ENCODE measurements at places on chromosomes 7 and 10.

DNA sequence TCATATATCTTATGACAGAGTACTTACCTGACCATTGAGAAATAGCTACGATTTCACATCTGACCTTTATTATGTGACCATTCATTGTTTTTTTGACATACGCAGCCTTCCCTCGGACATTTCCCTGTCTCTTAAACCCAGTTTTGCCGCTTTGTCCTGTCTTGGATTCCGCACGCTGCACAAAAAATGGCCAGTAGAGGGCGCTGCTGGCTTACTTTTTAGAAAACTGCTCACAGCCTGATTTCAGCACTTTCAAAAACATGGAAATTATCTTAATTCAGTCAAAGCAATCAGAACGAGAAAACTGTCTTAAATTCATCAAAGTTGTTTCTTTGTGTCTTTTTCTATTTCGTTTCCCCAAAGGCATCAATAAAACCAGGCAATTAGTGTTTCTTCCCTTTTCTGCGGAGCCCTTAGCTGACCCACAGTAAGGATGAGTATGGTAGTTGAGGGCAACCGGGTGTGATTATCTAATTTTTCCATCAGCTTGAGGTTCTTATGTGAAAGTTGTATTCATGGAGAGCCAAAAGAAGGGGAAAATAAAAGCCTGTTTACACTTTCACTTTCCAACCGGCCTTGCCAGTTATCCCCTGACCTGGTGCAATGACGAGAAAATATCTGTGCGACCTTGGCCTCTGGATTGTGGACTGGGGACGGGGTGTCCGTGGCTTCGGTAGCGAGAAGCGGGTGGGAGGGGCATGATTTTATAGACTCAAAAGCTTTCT lies 144.4 kb downstream of the DYNC1I1 start:
- DNase-seq, result peak; percentile 70

DNA sequence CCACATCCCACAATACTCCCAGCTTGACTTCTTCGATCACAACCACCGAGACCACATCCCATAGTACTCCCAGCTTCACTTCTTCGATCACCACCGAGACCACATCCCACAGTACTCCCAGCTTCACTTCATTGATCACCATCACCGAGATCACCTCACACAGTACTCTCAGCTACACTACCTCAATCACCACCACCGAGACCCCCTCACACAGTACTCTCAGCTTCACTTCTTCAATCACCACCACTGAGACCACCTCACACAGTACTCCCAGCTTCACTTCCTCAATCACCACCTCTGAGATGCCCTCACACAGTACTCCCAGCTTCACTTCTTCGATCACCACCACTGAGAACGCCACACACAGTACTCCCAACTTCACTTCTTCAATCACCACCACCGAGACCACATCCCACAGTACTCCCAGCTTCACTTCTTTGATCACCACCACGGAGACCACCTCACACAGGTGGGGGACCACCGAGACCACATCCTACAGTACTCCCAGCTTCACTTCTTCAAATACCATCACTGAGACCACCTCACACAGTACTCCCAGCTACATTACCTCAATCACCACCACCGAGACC lies 8.6 kb downstream of the MUC3A start:
- no peak for DNase-seq

DNA sequence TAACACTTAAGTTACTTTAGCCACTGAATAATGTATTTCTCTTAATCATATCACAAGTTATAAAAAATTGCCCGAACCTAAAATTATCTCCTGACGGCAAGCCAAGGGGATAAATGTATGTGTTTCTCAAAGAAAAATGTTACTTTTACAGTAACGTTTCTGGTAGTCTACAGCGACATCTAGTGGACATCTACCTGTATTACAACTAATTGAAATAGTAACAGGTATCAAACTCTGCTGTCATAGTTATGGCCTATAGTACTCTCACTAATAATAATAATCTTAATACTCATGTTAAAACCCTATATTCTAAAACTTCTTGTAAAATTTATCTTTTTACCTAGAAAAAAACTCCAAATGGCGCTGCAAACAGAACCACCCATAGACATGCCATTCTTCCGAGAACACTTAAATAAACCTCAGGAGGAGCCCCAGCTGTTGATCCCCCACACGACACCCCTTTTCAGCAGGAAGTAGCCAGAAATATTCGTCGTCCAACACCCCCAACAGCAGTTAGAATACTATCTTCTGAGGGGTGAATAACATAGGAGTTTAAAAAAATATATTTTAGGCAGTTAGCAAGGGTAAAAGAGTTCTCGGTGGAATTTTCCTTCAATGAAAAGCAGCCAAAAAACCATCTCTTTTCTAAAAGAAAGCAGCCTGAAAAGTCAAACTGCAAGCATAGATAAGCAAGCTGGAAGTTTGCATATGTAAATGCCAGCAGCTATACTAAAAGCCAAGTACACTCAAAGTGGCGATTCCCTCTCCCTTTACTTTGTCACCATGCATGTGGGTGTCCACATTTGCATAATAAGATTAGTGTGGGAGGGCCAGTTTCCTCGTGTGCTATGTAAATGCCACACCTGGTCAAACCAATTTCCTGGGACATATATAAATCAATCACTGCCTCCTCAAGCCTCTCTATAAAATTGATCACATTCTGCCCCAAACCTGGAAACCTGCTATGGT lies 40.5 kb upstream of the ZNF107 start:
- DNase-seq, result peak; percentile 38

- no peak for DNase-seq
These were observed 3.7 kb downstream of the ZFYVE27 start for GRCh38 chr10:97740613-97741012.

GRCh38 chr7:129366-130221 lies 62.8 kb upstream of the FAM20C start:
- DNase-seq, result no peak

GRCh38 chr7:151720280-151720679 lies 156.6 kb downstream of the PRKAG2 start:
- DNase-seq, result no peak

DNA sequence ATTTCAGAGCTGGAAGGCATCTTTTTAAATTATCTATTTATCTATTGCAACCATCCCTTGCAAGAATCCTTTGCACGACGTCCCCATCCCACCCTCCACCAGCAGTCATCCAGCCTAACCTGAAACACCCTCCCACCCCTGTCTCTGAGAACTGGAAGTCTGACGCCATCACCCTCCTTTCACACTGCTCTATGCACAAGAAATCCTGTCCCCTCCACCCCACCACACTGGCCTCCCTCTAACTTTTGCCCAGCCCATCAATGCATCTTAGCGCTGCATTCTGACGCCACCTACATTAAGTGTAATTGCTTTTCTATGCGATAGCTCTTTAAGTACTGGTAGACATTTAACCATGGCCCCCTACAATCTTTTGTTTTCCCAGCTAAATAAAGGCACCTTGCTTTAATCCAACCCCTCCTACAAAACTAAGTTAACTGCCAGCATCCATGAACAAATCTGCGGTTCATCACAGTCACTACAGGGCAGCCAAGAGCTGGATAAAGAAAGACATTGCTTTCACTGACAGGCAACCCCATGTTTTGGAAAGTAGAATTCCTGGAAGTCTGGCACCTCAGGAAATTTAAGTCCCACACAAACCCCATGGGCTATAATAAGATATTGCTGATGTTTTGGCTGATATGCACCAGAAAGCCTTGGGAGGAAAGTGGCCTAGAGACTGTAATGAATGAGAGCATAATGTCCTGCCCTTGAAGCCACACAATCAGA lies 128.0 kb downstream of the GLI3 start:
- no peak for DNase-seq

DNA sequence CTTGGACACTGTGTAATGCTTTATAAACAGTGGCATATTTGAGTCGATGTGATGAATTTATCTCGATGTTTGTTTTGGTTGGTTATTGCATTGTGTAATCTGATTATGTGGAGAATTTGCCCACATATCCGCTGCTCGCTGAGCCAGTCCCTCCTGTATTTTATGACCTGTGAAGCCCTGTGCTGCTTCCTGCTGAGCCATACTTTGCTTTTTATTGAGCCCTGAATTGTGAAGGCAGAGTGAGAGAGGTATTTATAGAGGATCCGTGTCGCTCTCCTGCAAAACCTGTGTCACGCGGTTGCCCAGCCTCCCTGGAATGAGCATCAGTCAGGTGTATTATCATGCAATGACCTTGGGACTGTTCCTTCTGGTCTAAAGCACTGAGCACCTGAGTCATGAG lies 253.7 kb downstream of the ARHGAP21 start:
- DNase-seq, result no peak

DNA sequence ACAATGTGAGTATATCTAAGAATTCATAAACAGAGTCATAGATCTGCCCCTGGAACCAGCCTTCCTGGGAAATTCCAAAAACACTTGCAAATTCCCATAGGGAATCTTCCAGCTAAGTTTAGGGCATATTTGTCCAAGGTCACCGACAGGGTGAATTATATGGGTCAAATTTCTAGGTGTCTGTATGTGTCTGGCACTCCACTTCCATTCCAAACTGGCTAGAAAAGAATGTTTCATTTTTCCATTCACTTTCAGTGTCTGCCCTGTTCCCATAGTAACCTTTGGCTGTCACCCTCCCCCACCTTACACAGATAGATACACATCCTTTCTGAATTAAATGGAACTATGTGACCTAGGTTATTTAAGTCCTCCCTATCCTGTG lies 230.9 kb downstream of the CREB5 start:
- DNase-seq, result no peak

DNA sequence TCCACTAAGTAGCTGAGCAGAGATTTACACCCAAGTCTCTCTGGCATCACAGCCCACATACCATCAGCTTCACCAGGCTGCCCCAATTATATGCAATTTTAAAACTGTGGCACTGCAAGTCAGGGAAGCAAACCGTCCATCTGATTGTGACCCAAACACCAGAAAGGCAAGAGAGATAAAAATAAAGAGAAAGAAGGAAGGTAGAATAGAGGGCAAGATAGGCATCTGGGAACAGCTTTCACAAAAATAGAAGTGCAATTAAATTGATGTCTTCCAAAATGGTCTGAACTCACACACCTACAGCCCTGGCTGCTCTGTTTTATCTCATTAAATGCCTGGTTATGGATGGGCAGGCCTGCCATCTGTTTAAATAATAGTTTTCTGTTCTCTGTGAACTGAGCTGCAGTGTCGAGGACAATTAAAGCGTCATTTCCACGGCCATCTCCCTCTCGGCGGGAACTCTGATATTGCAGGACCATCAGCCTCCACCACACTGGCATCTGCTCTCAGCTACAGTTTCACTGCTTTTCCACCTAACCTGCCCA lies 509.1 kb downstream of the INHBA start:
- DNase-seq, result no peak

DNA sequence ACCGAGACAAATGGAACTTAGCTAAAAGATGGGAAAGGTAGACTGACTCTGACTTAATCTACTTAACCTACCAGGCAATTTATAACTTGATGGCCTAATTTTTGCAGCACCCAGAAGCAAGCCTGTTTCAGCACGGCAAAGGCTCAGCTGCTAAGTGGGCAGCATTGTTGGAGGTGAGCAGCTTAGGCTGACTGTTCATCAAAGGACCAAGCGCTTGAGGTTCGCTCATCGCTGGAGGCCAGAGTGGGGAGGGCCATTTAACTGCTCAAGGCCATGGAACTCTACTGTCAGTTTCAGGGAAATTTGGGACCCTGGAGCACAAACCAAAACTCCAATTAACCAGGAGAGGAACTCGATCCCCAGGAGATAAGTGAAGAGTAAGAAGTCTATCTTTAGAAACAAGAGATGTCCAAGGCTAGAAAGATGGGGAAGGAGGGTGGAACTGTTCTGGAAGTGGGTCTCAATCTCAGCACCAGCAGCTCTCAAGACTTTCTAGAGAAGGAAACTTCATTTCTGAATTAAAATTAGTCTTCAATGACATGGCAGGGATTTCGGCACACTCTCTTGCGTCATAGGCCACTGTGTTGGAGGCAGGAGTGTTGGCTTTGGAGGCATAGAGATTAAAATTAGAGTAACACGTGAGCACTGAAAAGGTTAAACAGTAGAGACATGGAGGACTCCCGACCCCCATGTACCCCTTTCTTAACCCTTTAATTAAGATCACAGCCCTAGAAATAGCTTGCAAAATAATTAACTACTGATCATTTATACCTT lies 43.1 kb downstream of the EGFR start:
- DNase-seq, result no peak

GRCh38 chr10:129426606-129427005 lies 40.4 kb upstream of the MGMT start:
- DNase-seq, result no peak

DNA sequence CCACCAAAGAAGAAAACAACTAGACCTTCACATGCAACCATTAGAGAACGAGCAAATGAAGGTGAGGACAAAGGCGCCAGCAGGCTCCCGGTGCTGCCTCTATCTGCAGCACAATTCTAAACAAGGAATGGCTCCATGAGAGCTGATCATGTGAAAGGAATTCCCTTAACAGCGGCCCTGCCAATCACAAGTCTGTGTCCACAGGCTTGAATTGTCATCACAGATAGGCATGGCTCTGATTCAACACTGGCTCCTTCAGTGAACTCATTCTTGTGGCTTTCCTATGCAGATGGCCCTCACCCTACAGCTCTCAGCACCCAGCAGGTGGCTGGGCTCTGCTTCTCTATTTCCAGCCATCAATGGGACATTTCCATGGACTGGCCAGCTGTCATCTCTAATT lies 36.2 kb downstream of the LAMB1 start:
- DNase-seq, result no peak

DNA sequence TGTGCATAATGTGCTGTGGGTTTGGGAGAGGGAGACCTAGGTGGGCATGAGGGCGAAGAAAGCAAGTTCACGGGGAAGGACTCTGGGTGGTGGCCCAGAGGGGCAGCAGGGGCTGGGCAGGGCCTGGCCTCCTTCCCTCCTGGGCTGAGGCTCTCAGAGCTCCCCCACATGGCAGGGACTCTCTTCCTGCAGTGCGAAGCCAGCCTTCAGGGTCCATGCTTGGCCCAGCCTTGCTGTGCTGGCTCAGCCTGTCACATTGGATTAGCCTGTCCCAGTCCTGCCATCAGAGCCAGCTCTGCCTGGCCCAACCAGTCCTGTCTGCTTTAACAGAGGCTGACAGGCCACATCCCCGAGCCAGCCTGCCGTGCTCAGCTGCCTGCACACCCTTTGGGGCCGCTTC lies 20.4 kb upstream of the ZNF488 start:
- no peak for DNase-seq

- DNase-seq, result no peak
These were observed 49.7 kb downstream of the RABGEF1 start for GRCh38 chr7:66790196-66790595.

GRCh38 chr10:77604941-77605351 lies 32.7 kb downstream of the KCNMA1 start:
- DNase-seq, result no peak

GRCh38 chr7:131878777-131879176 lies 322.3 kb upstream of the PODXL start:
- DNase-seq, result no peak

DNA sequence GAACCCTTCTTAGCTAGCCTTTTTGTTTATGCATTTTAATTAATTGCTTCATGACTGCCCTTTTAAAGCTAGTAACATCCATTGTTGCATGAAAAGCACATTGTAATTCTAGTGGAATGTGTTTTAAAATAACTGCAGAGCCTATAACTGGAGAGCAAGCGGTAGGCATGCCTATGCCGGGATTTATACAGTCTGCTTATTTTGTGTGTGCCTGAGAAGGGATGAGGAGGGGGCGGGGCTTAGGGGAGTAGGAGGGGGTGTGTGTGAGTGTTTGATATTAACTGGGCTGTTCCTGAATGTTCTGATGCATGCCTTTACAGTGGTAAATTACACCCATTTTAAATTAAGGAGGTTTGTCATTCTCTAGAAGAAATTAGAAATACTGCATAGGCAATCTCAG lies 208.1 kb downstream of the TCF7L2 start:
- DNase-seq, result no peak

GRCh38 chr7:100130608-100131453 lies 4.1 kb downstream of the MBLAC1 start:
- peak; percentile 81 for DNase-seq
